NCI-H1092 treated with DMSO at 0.1 percent for 48 hours (cell line): ENCODE measurements at places on chromosomes 5 and 9.
A peak's percentile ranks its signal among the peaks of the same experiment; 100 is the strongest.

GRCh38 chr5:56480705-56481427 is 247.7 kb upstream of the ANKRD55 start:
- DNase-seq, result no peak

GRCh38 chr9:91783876-91784672 is 166.0 kb downstream of the ROR2 start:
- DNase-seq, result no peak

DNA sequence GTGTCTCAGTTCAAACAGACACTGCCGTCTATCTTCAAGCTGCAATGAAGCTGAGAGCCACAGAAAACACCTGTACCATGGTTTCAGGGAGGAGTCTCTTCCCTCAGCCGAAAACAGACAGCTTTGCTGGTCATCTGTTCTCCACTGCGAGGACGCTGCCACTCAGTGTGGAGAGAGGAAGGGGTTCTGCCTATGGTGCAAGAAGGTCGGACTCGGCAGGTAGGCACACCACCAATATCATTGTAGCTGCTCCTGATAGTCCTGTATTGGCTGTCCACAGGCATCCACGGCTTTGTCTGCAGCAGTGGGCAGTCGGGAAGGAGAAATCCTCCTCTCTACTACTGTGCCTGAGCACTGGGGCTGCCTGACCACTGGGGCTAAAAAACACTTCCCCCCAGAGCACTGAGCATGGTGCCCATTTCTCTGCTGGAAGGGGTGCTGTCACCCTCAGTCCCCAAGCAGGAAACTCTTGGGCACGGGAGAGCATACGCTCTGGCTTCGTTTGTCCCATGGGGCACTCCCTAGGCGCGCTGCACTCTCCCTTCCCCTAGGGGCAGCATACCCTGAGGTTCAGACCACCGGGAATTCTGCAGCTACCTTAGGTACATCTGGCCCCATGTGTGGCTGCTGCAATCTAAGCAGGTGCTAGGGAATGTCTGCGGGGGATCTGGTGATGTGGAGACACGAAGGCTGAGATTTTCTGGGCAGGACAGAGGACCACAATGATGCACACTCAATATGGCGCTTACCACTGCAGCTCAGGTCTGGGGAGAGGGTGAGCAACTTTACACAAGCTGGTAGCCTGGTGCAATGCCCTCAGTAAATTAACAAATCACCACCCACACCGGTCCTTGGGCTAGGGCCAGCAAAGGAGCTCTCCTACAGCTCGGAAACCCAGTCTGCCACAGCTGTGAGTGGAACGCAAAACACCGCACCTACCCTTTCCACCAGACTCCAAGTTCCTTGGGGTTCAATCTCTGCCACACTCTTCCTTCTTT is 880.9 kb upstream of the SEMA6A start:
- DNase-seq, result peak; percentile 14

GRCh38 chr5:181163487-181164075 is 16.2 kb downstream of the OR2V2 start:
- DNase-seq, result no peak

- no peak for DNase-seq
These were observed 49.8 kb downstream of the SYK start for GRCh38 chr9:90851444-90851843.

DNA sequence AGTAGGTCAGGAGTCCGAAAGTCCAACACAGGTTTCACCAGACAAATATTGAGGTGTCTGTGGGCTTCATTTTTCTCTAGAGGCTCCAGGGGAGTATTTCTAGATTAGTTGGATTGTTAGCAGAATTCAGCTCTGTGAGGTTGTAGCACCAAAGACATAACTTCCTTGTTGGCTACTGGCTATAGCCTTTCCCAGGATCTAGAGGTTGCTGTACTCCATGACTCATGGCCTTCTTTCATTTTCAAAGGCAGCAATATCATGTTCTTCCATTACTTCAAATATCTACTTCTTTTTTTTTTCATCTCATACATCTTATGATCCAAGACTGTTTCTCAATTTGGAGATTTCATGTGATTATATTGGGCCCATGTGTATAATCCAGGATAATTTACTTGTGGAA is 404.0 kb upstream of the FAM174A start:
- DNase-seq, result no peak

DNA sequence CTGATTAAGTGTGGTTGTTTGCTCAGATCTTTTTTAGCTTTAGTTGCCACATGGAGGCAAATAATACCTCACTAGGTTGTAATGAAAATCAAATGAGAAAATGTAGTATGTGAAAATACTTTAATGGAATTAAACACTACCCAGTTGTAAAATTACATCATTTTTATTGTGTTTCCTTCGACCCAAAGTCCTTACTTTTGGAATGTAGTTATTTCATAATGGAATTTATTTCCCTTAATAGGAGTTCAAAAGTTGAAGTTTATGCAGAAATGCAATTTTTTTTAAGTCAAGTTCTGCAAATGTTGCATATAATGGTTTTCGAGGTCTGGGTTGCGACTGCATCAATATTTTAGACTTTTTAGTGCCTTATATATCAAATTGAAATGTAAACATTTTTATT is 31.0 kb downstream of the TNPO1 start:
- DNase-seq, result no peak

DNA sequence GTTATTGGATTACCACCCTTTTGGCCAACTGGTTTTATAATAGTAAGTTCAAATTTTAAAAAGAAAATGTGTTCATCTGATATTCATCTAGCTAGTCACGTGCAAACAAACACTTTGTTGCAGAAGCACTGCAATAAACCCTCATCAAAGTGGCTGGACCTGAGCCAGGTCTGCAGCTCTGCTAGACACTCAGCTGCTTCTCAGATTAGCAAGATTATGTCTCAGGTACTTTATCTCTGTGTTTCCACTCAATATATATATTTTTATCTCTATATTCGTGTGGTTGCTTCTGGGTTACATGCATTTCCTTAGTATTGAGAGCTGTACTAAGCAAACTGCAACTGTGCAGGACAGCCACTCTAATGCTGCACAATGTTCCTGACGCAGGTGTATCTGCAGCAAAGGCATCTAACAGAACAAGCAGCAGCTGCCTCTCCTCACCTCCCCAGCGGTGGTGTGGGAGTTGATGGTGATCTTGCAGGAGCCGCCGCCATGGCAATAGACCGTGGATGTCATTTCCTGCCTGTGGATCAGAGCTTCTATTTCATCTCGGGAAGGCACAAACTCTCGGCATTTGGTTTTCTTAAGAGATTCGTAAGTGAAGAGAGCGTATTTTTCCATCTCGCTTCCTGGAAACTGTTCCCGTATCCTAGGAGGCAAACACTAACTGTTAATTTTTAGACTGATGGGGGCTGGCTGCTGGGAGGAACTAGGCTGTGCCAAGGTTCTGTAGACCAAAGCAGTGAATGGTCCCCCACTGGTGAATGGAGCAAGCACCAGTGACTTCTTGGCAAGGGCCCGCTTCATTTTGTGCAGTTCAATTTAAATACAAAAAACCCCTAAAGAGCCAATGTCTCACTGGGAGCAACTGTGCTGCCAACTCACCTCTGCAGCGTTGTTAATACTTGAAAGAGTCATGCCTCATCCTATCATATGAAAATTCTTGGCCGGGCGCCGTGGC is 56.7 kb upstream of the RETREG1 start:
- DNase-seq, result peak; percentile 67

DNA sequence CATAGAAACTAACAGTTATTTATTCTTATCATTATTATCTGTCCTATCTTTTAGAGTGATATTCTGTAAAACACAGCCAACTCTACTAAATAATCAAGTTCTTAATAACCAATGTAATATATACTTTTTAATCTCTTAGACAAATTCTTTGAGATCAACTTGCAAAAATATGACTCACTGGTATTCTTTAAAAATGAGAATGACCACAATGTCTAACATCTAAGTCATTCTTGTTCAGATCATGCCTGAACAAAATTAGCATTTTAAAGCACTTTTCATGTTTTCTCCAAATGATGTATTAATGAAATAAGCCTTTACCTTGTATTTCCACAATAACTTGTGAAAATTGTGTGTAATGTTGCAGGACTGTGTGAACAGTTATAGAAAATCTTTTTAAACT is 356.9 kb upstream of the RGMB start:
- DNase-seq, result no peak

DNA sequence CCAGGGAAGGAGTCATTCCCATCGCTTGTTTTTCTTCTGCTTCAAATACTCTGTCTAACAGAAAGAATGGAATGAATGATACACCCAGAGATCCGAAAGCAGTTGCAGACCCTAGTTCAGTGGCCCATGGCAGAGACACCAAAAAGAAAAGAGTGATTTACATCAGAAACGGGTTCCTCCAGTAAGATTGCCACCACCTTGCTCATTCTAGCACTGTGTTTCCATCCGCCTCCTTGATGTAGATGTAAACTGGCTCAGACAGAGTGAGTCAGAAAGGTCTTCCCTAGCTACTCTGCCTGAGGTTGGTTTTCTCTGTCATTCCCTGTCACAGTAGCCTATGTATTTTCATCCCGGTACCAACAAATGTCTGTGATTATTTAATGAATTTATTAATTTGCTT is 15.9 kb upstream of the CLINT1 start:
- no peak for DNase-seq

DNA sequence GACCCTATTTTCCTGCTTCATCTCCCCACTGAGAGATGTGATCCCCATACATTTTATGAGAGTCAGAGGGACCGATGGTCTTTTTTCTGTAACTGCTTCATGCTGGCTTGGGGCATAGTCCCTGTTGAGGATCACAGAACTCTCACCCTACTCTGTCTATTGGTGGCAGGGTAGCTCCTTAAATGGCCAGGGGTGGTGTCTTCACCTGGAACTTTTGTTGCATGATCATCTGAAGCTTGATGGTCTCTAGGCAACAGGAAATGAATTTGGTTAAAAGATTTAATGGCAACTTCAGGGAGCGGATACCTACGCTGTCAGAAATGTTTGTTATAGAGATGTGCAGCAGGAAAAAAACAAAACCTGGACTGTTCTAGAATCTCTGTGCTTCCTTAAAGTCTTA is 87.0 kb upstream of the GLIS3 start:
- DNase-seq, result no peak

DNA sequence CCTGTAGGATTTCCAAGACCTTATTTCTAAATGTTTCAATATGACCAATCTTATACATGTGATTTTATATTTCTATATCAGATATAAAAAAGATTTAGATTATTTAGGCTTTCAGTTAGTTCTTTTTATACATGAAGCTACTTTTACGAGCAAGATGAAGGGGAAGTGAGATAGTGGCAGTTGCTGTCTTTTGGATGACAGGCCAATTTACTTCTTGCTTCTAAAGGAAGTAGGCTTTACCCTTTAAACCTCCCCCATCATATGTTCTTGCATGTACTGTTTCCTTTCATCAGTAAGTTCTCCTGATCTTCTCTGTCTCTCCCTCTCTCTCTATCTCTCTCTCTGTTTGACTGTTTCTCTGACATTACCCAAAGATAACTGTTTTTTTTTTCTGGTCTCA is 4.0 kb upstream of the TYRP1 start:
- no peak for DNase-seq

GRCh38 chr5:54594181-54594580 is 76.6 kb downstream of the SNX18 start:
- DNase-seq, result no peak

GRCh38 chr9:2781336-2781735 is 62.6 kb downstream of the PUM3 start:
- no peak for DNase-seq

- peak; percentile 5 for DNase-seq
These were observed 50.4 kb upstream of the ZSWIM6 start for GRCh38 chr5:61281686-61282085.

GRCh38 chr5:172802112-172802511 is 31.1 kb upstream of the DUSP1 start:
- no peak for DNase-seq

DNA sequence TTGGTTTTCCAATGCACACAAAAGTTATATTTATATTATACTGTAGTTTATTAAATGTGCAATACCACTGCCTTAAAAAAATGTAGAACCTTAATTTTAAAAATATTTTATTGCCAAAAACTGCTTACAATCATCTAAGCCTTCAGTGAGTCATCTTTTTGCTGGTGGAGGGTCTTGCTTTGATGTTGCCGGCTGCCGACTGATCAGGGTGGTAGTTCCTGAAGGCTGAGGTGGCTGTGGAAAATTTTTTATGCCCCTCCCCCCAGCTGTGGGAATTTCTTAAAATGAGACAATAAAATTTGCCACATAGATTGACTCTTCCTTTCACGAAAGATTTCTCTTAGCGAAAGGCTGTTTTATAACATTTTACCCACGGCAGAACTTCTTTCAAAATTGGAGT is 75.9 kb upstream of the SLC25A51 start:
- DNase-seq, result no peak

DNA sequence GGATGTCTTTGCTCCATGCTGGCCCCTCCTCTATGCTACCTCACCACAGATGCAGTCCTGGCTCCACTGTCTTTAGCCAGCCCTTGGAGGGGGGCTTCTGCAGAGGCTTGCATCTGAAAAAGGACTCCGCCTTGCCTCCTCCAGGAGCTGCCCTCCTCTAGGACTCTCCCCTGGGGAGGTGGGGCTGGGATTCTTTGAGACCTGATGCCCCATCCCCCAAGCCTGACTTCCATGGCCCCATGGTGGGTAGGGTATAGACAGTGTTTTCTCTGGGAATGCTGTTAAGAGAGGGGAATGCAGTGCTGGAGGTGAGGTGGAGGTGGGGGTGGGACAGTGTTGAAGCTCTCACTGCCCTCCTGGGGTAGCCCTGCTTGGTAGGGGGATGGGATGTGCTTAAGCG is 14.3 kb downstream of the JADE2 start:
- no peak for DNase-seq

DNA sequence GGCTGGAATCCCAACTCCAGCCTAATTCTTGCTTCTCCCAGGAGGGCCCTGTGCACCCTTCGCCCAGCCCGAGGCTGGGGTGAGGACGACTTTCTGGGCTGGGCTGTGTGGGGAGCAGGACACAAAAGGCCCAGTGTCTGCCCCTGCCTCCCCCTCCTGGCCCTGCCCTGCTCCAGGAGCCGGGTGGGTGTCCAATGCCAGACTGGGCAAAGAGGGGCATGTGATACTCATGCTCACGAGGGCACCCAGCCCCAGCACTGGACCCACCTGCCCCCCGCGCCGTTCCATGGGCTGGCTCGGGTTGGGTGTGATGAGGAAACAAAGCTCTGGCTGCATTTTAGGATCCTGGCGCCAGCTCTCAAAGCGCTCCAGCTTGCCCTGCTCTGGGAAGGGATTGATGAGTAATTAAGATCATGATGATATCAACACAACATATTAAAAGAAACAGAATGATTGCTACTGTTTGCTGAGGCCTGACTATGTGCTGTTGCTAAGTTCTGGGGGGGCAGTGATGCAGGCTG is 30.7 kb downstream of the LHX2 start:
- peak; percentile 46 for DNase-seq

DNA sequence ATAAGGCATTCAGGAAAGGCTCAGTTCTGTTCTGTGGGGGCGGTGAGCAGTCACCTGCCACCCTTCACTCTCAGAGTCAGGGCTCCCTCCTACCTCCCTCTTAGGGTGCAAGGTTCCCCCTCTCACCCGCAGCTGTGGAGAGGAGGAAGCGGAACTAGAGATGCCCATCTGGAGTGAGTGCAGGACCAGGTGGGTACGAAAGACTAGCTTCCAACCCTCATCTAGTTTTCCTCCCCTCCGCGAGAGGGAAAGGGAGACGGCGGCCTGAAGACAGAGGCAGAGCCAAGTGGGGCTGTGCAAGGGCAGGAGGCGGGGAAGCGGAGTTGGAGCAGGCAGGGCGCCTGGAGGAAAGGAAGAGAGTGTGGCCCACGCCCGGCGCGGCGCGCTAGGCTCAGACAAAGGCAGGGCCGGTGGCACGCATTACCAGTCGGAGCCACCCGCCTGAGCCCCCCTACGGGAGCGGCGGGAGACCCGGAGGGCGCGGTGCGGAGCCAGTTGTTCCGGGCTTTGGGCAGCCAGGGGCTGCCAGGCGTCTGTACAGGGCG is 7.3 kb downstream of the PRR7 start:
- DNase-seq, result no peak
